ENCODE measurements at places on chromosomes 13 and 19.

DNA sequence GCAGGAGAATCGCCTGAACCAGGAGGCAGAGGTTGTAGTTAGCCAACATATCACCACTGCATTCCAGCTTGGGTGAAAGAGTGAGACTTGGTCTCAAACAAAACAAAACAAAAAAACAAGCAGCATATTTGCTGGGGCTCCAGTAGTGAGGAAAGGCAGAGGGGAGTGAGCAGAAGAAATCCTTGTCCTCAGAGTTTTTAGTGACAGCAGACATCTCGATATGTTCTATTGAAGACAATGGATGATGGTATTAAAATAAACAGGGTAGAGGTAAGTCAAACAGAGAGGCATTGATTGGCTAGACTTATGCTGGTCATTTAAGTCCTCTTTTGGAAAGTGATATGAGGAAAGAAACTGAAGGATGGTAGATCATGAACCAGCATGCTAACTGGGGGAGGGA, 19.0 kb downstream of the NLRP7 start:
- DNase-seq = no peak

DNA sequence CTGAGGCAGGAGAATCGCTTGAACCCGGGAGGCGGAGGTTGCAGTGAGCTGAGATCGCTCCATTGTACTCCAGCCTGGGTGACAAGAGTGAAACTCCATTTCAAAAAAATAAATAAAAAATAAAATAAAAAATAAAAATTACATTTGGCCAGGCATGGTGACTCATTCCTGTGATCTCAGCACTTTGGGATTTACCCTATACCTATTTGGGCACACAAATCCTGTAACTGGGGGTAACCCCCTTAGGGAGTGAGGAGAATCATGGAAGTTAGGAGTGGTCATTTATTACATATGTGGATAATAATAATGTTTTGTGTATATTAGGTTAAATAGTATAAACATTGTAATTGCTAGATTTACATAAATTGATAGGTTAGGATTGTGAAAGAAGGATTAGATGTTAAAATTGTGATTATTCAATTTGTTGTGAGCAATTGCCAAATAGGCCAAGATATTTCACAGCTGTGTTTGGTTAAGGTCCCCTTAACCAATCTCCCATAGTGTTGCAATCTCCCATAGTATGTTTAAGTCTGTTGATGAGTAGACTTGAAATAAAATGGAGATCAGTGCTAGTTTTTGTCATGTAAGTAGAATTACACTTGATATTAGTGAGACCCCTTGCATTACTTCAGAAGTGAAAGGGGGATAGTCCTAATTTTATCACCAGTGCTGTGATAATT, 30.7 kb downstream of the ZNF844 start:
- DNase-seq = no peak

- DNase-seq = peak; percentile 50
Measured at GRCh38 chr19:12967907-12968306, 1.5 kb upstream of the DAND5 start.

DNA sequence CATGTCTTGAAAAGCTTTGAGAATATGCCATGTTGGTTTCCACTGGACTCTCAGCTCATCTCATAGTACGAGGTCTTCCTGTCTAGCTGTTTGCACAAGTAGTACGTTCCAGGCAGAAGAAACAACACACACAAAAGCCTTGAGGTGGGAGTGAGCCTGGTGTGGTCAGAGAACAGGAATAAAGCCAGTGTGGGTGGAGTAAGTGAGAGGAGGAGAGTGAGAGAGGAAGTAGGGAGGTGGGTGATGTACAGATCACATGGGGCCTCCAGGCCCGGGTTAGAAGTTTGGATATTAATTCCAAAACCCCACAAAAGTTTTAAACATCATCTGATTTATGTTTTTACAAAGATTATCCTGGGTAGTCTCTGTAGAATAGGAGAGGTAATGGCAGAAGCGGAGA, 230.6 kb downstream of the MTUS2 start:
- DNase-seq = no peak

DNA sequence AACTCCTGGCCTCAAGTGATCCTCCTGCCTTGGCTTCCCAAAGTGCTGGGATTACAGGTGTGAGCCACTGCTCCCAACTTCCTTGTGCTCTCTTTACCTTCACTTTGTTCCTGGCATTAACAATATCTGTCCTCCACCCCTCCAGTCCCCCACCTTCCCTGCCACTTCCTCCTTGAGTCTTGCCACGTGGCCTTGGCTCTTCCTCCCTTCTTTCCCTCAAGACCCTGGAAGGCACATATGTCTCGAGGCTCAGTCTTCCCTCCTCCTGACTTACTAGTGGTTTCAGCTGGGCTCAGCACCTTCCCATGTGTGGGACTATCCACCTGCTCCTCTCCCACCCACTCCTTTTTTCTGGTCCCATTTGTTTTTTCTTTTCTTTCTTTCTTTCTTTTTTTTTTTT, 70.6 kb downstream of the IER2 start:
- DNase-seq = no peak

- peak; percentile 42 for DNase-seq
Measured at GRCh38 chr13:92994056-92994455, 232.6 kb upstream of the GPC6 start.

DNA sequence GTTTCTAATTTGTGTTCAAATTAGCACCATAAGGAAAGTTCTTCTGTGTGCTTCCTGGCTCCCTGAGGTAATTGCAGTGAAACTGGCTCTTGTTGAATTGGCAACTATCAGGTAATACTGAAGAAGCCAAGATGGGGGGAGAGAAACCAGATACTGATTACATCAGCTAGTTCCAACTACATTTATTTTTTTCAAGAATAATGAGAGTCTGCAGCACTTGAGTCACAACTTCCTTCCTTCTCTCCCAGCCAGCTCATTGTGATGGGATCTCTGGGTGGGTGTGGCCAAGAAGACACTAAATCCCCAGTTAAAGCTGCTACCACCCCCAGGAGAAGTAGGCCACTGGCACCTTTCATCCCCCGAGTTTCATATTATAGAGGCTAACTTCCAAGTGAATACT, 100.7 kb upstream of the RXFP2 start:
- DNase-seq = peak; percentile 32

GRCh38 chr19:8396563-8397203, 6.5 kb downstream of the RAB11B start:
- peak; percentile 72 for DNase-seq

- peak; percentile 62 for DNase-seq
Measured at GRCh38 chr19:51687791-51688670, 5.1 kb upstream of the SPACA6 start.

GRCh38 chr19:1123381-1123780, 19.6 kb downstream of the GPX4 start:
- DNase-seq = no peak

DNA sequence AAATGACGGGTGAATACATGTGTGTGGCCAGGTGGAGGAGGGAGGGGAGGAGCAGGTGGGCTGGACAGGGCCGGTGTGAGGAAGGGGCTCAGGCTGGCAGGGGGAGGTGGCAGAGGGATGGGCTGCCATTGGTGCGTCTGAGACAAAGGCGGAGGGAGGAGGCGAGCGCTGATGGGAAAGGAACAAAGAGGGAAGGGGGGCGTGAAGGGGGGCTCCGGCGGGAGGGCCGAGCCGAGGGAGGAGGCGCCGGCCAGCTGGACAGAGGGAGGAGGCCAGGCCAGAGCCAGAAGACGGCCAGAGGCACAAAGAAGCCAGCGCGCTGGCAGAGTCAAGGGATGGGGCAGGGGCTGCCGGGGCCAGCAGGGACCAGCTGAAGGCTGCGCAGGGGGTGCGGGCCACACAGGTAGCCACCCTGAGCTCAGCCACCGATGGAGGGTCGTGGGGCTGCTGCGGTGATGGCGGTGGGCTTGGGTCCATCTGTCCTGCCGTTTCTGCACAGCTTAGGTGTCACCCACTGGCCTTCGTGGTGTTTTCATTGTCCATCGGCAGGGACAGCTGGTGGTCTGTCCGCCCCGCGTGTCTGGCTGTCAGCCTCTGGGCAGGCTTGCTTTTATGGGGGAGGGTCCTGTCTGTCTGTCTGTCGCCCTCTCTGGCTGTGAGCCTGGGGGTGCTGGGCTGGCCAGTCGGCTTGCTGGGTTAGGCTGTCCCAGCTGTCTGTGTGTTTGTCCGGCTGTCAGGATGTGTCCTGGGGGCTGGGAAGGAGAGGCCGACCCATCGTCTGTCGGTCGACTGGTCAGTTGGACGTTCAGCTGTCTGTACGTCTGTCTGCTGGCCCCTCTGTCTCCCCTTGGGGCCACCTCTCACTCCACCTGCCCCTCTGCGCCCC, 2.2 kb downstream of the APC2 start:
- DNase-seq = no peak

- no peak for DNase-seq
Measured at GRCh38 chr19:51651216-51651846, 4.7 kb upstream of the SIGLEC14 start.

GRCh38 chr19:2812414-2813234, 7.0 kb upstream of the ZNF554 start:
- no peak for DNase-seq

All from PC-3 (cell line).